ENCODE measurements at places on chromosomes 11 and 22. TPM values are rescaled to one million over a fixed set of nuclear protein-coding genes. Genes with fewer than 3 reads are reported as not detected.
A peak's percentile ranks its signal among the peaks of the same experiment; 100 is the strongest.

DNA sequence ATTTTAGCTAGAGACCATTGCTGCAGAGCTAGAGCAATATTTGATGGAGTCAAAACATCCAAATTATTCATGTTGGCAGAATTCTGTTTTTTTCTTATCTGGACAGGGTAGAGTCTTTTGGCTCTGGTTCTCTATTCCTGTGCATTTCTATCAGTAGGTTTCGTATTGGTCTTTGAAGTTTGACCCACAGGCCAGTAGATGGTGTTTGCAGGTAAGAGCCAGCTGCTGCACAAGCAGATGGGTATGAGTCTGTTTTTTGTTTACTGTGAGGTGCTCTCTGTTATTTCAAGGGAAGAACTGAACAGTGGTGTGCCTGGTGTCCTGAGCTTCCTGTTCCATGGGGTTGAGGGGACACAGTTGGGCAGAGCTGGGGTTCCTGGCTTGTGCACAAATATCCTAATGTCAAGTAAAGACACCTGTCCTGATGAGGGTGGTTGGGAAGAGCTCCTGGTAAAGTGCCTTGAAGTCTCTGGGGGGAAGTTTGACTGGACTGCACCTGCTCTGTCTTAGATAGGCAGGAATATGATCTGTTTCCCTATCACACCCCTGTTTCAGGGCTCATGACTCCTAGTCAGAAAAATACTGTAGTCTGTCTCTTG, 34.0 kb upstream of the SLC22A25 start:
- DNase-seq: no peak
- no peaks in the 10 kb centered on the region for H3K4me1 ChIP-seq
- H3K36me3 ChIP-seq: no peaks in the 10 kb centered on the region
- no peak overlapping the region for H3K4me3 ChIP-seq

Gene RFPL1
- total RNA-seq: not detected

DNA sequence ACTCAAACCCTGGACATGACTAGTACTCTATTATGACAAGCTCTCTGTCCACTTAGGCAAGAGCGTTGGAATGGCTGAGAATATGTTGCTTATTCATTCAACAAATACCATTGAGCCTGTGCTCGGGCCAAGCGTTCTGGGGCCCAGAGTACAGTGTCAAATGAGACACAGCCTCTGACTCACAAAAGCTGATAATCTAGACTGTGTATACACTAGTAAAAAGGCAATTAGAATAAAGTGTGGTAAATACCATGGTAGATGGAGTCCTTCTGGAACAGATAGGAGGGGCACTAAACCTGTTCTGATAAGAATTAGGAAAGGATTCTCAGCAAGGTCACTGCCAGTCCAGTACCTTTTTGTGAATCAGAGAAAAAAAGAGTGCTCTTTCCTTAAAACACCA, 24.7 kb downstream of the KCNE3 start:
- H3K27ac ChIP-seq: no peak overlapping the region
- H3K4me1 ChIP-seq: peaks cover 12% of the 10 kb centered on the region
- DNase-seq: no peak
- H3K27me3 ChIP-seq: no peaks in the 10 kb centered on the region
- H3K36me3 ChIP-seq: no peaks in the 10 kb centered on the region
- no peak overlapping the region for H3K4me3 ChIP-seq

DNA sequence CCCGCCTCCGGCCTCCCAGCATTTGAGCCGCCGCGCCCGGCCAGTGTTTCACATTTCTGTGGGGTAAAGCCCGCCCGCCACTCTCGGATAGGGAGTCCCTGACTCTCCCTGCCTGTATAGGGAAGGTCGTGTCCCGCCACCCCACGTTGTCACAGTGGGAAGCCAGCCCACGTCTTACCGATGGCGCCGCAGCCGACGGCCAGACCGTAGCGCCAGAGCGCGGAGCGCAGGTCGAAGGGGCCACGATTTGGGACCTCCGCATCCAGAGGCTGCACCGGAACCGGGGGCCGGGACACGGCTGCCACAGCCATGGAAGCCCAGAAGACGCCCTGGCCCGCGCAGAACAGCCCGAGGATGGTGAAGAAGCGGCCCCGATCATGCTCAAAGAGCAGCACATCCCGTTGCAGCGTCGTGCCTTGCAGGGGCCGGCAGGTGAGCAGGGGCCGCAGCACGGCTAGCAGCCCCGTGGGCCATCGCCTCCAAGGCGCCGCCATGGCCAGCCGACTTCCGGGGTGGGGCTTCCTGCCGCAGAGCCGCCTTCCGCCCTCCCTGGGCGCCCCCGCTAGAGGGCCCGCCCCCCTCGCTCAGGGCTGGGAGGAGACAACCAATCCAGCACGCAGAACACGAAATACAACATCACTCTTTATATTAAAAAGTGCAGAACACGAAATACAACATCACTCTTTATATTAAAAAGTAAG, at the start of gene TMEM223:
TSS of gene TMEM223 (minus strand) at position 506 of the 701 bp plus-strand sequence. CDS start at position 494, 12 bp downstream.
- H3K36me3 ChIP-seq: peaks cover 63% of the 10 kb centered on the region
- H3K27me3 ChIP-seq: no peaks in the 10 kb centered on the region
- peak; percentile 98 for DNase-seq
- peak within 1 kb of the TSS; percentile 96 for H3K4me3 ChIP-seq
- peak within 1 kb of the TSS; percentile 77 for H3K27ac ChIP-seq

DNA sequence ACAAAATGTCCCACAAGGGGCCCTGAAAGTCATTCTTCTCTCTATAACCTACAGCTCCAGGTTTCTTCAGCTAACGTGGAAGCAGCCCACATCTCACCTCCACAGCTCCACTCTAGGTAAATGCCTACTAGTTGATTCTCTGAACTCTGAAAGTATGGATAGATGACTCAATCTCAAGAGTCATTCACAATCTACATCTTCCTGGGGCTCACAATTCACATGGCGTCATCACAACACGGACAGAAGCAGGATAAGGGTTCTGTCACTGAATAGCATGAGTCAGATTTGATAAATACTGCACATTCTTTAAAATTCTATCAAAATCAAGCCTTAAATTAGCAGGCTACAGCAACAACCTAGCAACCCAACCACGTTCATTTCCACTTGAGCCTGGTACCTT, 96.3 kb downstream of the PLEKHA7 start:
- no peak overlapping the region for H3K27ac ChIP-seq
- peaks cover 13% of the 10 kb centered on the region for H3K27me3 ChIP-seq
- H3K4me3 ChIP-seq: no peak overlapping the region
- no peaks in the 10 kb centered on the region for H3K36me3 ChIP-seq

Gene CDCA5
- total RNA-seq: 3.3 TPM

Gene ACTN3
- total RNA-seq: not detected

Gene HTR3B
- not detected for total RNA-seq

Gene MRE11
- total RNA-seq: 15.0 TPM

GRCh38 chr22:29205252-29205593, 473 bp upstream of the EMID1 start:
- peak overlapping the region; percentile 51 for H3K4me3 ChIP-seq
- H3K4me1 ChIP-seq: peaks cover 9% of the 10 kb centered on the region
- peaks cover 31% of the 10 kb centered on the region for H3K27me3 ChIP-seq
- no peak for DNase-seq

Gene NUMA1
- 182 TPM for total RNA-seq

Gene NLRP14
- under 0.01 TPM for total RNA-seq

Gene OR6T1
- total RNA-seq: not detected

Measured in osteoblast (primary cell).